Suppressor macrophage treated with lipopolysaccharide for 1 hour (primary cell): ENCODE measurements at places on chromosomes 7 and 10.

DNA sequence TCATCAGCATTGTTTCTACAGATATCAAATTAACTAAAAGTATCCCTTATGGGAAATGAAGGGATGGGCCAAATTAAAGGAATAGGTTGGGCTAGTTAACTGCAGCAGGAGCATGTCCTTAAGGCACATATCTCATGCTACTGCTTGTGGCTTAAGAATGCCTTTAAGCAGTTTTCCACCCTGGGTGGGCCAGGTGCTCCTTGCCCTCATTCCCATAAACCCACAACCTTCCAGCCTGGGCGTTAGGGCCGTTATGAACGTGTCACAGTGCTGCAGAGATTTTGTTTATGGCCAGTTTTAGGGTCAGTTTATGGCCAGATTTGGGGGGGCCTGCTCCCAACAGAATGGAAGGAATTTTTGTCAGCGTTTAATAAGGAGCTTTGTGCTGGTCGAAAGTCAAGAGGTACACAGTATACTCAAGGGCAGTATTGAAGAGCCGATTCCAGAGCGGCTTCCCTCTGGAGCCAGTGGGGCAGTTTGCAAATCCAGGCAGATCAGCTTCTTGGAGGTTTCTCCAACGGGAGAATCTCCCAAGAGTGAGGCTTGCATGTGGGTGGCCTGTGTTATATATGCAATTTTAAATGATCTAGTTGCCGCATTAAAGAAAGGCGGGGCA is 7.7 kb downstream of the PFKP start:
- no peak for DNase-seq

DNA sequence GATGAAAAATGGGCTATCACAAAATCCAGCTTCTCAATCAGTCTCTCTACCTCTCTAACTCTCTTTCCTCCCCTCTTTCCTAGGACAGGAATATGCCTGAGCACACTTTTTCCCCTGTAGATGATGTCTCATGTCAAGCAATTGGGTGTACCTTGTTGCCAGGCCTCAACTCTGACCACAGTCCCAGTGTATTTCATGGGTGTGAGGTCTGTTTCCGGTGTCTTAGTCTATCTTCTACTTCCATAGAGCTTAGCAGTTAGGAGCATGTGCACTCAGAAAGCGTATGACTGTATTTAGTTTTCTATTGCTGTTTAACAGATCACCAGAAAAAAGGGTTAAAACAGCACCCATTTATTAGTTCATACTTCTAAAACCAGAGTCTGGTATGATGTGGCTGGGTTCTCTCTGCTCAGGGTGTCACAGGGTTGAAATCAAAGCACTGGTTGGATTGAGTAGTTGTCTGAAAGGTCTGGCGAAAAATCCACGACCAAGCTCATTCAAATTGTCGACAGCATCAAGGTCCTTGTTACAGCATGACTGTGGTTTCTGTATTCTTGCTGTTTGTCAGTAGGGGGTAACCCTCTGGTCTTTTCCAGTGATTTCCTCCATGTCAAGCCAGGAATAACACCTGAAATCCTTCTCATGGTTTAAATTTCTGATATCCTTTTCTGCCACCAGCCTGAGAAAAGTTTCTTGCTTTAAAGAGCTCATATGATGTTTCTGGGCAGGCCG is 130.0 kb downstream of the THSD7A start:
- DNase-seq, result no peak

DNA sequence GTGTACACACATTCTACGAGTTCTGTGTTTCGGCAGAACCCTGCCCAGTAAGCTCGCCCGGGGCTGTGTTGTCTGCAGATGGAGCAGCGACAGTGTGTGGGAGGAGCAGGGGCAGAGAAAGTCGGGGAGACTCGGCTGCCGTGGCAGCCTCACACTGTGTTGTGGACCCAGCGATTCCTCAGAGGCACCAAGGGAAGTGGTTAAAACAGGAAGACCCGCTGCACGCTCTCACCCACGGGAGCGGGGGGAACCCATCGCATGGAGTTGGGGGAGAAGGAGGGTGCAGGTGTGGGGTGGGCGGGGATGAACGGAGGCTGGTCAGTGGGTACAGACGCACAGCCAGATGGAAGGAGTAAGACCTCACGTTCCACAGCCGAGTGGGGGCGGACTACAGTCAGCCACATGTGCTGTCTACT is 250.2 kb downstream of the ELFN1 start:
- peak; percentile 78 for DNase-seq

DNA sequence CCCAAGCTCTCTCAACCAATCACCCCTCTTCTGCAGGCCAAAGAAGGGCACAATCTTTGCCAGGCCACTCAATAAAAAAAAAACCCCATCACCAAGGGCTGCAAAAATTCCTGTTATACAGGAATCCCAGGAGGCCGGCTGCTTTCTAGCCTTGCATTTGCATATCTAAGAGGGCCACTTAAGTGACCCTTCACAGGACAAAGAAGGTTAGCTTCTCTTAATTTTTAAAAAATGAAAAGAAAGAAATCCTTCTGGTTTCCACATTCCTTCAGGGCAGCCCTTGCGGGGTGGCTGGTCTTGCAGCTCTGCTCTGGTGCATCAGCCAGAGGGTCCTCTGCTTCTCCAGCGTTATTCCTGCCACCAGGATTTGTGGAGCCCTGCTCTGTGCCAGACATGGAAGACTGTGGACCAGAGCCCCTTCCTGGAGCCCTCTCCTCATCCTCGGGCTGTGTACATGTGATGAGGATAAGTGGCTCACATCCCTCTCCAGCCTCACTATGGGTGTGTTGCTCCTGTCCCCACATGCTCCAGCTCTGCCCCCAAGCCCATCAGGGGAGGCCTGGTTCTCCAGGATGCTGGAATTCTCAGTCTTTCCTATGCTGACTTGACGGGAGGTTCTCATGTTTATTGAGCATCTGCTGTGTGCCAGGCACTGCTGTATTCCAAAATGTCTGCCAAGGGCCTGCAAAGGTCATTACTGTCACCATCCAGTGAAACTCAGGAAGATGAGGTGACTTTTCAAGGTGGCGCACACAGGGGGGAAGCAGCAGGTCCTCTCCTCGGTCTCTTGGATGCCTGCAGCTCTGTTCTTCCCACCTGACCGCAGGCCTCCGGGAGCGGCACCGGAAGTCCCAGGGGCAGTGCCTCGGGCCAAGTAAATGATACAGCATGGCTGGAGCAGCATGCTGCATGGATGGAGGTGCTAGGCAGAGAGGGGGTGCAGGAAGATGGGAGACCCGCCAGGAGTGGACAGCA is 67.7 kb downstream of the ARHGAP22 start:
- DNase-seq, result no peak

- DNase-seq, result no peak
Observed at GRCh38 chr7:20307119-20307518, 23.6 kb upstream of the ITGB8 start.

DNA sequence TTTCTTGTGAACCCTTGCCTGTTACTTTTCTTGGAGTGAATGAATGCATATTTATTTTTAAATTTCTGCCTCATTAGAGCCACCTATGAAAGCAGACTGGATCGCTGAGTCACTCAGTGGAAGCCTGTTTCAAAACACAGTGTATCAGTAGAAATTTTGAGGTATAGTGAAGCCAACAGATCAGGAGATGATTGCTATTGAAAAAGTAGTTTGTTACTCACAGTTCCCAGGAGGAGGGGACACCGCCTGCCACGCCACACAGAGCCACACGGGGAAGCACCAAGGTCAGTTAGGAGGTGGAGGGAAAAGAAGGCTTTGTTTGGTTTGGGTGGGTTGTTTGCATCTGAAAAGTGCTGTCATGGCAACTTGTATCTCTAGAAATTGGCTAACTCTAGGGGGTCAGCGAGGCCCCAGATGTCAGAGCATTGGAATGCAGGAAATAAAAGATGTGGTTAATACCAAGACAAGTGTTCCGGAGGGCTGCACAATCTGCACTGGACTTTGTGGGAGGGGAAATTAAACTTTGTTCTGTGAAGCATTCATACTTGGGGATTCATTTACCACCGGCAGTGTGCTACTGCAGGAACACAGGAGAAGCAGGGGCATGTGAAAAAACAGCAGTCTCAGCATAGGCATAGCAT is 106.4 kb upstream of the SDK1 start:
- DNase-seq, result no peak

GRCh38 chr7:107150375-107151073 is 18.3 kb upstream of the HBP1 start:
- DNase-seq, result peak; percentile 86

- DNase-seq, result no peak
Observed at GRCh38 chr10:3631701-3632330, 153.2 kb downstream of the KLF6 start.

- DNase-seq, result no peak
Observed at GRCh38 chr7:123864966-123865365, 20.0 kb downstream of the HYAL4 start.

DNA sequence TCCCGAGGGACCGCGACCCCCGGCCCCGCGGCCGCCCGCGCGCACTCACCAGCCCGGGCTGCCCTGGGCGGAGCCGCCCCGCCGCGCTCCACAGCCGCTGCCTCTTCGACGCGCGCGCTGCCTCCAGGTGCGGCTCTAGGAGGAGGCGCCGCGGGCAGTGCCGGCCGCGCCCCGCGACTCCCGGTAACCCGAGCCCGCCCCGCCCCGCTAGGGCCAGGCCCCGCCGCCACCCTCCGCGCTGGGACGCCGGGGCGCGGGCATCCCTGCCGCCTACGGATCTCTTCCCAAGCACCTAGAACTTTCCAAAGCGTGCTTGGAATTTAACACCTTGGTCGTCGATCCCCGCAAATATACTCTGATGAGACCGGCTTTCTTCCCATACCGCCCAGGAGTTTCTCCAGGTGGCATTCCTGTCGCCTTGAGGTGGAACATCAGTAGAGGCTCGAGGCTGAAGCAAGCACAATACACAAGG is at the start of gene SLC26A5:
Gene SLC26A5 (minus strand): TSS at position 159 of the 472 bp plus-strand sequence. CDS start 24,693 bp downstream, outside the sequence.
- DNase-seq, result no peak

DNA sequence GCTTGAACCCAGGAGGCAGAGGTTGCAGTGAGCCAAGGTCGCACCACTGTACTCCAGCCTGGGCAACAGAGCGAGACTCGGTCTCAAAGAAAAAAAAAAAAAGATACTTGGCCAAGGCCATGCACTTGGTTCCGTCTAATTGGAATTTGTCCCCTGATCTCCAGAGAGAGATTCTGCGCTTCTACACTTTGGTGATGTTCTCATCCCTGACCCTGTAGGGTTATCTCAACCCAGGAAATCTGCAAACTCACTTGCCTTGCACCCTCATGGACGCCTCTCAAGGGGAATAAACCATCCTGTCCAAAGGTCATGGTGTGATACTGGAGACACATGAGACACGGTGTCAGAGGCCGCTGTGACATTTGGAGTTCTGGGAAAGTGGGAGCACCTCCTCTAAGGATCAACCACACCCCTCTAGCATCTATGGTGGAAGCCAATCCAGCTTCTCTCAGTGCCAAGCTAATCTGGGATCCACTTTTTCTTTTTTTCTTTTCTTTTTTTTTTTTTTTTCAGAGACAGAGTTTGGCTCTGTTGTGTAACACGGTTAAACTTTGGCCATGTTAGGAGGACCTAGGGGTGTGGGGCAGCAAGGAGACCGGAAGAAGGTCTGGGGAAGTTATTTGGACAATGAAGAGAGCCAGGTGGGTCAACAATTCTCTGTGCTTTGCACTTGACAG is 7.8 kb upstream of the POR start:
- DNase-seq, result no peak

DNA sequence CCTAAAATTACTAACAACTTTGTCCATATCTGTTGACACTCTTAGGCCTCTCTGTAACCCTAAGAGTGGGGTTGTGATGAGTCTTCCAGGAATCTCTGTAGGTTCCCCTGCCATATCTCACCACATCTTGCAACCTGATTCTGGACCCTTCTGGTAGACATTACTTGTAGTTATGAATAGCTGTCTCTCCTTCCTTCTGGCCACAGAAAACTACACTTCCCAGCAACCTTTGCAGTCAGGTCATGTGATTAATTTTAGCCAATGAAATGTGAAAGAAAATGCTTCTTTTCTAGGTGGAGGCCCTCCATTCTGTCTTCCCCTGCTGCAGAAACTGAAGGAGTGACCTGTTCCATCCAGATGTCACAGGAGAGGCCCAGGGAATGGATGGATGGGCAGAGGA is 147.6 kb upstream of the AOAH start:
- DNase-seq, result no peak

DNA sequence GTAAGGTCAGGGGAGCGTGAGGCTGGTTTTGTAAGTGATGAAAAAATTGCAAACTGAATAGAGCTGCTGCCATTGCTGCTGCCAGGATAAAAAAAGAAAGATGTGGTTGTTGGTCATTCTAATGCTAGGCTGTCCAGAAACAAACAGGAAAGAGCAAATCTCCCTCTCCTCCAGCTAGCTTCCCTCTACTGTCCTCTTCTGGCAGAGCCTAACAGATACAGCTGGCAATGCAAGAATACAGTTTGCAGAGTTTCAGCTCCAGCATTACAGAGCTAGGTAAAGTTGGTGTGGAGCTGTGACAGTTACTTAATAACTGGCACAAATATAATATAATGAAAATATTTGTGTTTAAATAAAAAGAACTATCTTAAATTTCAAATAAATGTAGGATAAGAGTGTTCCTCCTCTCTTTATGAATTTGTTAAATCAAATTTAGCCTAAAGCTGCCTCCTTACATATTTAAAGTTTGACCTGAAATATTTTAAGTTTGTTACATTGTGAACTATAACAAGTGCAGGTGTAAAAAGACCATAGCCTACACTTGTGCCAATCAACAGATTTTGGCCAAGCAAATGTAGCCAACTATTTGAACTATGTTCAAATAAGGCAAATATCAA is 407.7 kb downstream of the SH2D4B start:
- peak; percentile 24 for DNase-seq

- peak; percentile 73 for DNase-seq
Observed at GRCh38 chr10:127878475-127879055, 14.2 kb downstream of the CLRN3 start.

DNA sequence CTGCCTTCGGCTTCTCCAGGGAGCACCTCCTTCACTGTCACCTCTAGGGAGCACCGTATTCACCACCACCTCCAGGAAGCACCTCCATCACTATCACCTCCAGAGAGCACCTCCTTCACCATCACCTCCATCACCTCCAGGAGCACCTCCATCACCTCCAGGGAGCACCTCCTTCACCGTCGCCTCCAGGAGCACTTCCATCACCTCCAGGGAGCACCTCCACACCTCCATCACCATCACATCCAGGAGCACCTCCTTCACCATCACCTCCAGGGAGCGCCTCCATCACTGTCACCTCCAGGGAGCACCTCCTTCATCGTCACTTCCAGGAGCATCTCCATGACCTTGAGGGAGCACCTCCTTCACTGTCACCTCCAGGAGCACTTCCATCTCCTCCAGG is 102.3 kb downstream of the DNAJB6 start:
- no peak for DNase-seq

DNA sequence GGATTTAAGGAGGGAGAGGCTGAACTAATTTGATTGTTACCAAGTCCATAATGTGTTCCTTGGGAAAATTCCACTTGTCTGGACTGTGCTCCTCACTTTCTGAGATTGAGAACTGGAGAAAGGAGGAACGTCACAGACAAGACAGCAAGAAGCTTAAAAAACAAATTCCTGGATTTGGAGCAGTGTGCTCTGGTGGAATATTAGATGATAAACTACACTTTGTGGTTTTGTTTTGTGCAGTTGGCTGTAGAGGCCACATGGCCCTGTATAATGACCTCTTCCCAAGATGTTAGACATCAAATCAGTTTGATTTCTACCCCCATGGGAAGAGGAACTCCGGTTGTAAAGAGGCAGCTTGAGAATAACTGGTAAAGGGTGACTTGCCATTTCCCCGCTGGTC is 421.3 kb upstream of the GALNT17 start:
- no peak for DNase-seq
